ENCODE measurements at places on chromosomes 16 and 17.

DNA sequence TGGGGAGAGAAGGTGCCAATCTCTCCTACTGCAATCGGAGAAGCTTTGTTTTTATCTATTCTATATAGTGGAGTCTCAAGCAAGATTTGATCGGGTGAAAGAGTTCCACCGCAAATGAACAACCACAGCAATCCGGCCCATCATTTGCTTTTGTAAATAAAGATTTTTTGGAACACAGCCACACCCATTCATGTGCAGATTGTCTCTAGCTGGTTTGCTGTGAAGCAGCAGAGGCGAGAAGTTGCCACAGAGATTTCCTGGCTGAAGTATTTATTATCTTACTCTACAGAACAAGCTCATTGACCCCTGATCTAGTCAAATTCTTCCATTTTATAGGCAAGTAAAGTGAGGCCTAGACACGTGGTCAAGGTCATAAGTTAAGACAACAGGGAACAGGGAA lies 195.5 kb upstream of the TNRC6C start:
- DNase-seq: no peak

DNA sequence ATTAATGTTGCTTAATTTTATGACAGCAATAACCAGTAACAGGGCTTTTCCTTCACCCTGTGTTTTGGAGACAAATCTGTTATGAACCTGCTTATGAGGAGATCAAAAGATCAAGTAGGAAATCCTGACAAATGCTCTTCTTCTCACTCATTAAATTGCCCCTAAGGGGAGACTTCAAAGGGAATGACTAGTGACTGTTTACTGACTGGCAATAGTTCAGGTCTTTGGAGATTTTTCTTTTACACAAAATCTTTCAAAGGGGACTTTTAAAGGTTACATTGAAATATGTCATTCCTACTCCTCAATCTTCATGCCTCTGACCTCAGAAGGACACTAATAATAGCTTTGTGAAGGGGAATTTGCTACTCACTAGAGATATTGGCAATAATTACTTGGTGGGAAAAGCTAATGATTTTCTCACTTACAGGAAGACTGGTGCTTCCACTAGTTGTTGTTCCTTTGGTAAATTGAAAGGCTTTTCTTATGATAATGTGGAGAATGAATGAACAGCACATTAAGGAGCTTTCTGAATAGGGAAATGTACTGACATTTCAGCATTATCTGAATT lies 292.9 kb upstream of the CA10 start:
- no peak for DNase-seq

DNA sequence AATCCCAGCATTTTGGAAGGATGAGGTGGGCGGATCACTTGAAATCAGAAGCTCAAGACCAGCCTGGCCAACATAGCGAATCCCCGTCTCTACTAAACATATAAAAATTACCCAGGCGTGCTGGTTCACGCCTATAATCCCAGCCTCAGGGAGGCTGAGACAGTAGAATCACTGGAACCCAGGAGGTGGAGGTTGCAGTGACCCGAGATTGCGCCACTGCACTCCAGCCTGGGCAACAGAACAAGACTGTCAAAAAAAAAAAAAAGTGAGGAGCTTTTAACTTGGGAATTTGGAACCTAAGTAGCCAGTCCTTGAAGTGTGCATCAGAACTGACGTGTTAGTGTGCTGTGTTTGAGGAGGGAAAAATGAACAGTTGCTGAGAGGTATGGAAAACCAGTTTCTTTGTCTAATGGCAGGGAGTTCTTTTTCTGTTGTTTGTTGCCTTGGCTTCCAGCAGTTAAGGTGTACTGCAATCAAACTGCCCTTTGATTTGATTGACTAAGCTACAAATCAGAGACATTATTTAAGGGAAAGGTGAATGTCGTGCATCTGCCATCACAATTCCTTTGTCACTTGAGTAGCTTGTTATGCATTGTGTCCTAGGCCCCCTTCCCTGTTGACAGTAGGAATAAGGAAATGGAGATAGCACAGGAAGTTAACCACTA lies 8.6 kb upstream of the DUSP14 start:
- DNase-seq: no peak

DNA sequence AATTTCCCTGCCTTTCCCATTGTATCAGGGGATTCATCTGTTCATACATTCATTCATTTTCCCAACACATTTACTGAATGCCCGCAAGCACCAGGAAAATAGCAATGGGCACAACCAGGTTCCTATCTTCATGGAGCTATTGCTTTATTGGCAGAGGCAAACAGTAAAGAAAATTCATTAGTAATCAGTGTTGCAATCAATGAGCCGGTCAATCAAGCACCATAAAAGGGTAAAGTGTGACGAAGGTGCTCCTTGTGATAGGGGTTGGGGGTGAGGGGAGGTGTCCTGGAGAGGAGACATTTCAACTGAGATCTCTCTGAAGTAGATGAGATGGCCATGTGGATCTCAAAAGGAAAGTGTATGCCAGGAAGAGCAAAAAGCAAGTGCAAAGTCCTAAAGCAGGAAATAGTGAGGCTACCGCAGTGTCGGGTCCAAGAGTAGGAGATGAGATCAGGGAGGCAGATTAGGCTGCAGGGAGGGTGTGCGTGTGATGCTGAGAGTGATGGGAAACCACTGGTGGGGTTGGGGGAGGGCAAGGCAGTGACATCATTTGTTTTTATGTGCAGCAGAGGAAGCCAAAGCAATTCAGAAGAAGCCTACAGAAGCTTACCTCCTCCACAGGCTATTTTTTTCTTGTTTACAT lies 28.4 kb downstream of the CDH13 start:
- DNase-seq: no peak

DNA sequence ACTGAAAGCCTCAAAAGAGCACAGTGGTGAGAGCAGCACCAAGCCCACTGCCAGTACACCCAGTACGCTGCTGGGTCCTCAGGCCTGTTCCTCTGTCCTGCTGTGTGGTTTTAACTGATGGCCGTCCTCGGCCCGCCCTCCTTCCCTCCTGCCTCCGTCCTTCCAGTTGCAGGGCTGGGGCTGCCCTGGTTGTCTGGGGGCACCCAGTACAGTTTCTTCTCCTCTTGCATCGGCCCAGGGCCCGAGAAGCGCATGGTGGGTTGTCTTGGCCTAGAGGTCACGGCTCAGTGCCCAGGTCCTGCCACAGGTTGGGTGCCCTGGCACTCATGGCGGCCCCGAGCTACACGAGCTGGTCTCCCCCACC lies 70.8 kb upstream of the KCTD5 start:
- no peak for DNase-seq

DNA sequence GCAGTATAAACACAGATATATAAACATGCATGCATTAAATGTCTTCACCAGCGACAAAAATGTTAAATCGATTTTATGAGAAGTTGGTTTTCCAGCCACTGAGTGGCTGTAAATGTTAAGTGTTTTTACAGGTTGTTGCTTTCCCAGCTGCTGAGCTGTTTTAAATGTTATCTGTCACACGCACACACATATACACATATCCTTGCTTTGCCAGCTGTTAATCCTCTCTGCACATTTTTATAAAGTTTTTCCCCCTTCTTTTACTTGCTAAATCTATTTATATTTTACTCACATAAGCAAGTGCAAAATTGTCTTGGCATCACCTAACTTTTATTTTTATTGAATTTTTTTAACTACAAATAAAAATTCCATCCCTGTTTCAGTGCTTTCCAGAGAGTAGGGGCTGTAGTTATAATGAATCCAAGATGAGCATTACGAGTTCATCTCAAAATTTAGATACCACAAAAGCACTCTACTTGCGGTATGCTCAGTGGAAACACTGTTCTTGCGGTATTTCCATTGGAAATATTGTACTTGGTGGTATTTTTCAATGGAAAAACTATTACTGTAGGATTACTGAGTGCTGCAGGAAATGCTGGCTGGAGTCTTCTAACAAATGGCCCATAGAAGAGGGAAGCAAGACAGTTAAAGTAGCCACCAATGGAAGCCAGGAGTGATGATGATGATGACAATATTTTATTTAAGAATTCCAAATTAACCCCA lies 124.9 kb upstream of the KCNJ16 start:
- DNase-seq: no peak

DNA sequence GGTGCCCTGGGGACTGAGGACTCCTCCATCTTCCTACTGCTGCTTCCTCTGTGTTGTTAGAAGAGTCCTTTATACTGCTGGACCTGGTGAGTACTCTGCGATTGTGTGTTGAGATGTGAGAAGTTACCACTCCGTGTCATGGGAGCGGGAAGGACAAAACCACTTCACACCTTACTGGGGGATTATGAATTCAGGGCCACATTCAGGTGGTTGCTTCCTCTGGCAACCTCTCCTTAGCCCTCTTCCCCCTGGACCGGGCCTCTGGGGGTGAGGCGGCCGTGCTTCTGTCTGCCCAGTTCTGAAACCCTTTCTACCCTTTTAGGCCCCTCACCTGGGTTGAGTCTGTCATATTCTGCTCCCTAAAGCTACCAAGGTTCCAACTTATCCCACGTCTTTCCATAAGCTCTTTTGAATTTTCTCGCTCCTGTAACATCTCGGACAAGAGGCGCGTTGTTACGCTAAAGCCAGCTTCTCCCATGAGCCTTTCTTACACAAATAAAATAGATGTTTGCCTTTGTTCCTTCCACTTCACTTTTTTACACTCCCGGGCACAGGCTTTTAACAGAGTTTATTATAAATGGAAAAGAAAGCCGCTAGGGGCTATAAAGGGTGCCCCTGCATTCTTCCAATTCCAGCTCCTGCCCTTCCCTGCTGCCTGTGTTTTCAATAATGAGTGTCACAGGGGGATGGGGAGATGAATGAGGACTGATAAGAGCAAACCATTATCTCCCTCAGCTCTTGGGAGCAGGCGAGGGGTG lies 20.7 kb upstream of the CDH13 start:
- no peak for DNase-seq

- no peak for DNase-seq
These were observed 356.7 kb downstream of the SOX9 start for GRCh38 chr17:72477491-72477890.

- no peak for DNase-seq
These were observed 31.6 kb downstream of the PHKB start for GRCh38 chr16:47492428-47493377.

DNA sequence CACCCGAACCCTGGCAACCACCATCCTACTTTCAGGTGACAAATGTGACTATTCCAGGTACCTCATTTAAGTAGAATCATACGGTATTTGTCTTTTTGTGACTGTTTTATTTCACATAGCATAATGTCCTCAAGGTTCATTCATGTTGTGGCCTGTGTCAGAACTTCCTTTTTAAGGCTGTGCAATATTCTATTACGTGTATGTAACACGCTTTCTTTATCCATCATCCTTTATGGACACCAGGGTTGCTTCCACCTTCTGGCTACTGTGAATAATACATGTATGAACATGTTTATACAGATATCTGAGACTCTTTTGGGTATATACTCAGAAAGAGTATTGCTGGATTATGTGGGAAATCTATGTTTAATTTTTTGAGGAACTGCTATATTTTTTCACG lies 28.7 kb upstream of the RSL1D1 start:
- no peak for DNase-seq

DNA sequence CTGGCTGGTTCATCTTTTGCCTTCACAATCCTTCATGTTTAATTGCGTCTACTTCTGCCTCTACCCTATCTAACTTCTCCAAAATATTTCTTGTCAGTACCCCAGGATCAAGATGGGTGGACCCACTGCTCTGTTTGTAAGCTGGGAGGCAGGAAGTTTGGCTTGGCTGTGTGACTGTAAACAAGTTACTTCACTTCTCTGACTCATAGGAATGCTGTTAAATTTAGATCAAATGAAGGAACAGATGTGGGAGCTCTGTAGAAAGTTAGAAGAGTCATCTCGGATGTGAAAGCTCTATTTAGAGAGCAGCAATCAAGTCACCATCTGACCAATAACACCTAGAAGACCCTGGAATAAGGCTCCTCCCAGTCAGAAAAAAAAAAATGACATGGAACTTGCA lies 55.2 kb upstream of the MRTFB start:
- no peak for DNase-seq

- DNase-seq: no peak
These were observed 9.4 kb downstream of the RAB40B start for GRCh38 chr17:82689077-82689476.

GRCh38 chr17:3043737-3044365 lies 19.6 kb downstream of the OR1D5 start:
- DNase-seq: no peak

DNA sequence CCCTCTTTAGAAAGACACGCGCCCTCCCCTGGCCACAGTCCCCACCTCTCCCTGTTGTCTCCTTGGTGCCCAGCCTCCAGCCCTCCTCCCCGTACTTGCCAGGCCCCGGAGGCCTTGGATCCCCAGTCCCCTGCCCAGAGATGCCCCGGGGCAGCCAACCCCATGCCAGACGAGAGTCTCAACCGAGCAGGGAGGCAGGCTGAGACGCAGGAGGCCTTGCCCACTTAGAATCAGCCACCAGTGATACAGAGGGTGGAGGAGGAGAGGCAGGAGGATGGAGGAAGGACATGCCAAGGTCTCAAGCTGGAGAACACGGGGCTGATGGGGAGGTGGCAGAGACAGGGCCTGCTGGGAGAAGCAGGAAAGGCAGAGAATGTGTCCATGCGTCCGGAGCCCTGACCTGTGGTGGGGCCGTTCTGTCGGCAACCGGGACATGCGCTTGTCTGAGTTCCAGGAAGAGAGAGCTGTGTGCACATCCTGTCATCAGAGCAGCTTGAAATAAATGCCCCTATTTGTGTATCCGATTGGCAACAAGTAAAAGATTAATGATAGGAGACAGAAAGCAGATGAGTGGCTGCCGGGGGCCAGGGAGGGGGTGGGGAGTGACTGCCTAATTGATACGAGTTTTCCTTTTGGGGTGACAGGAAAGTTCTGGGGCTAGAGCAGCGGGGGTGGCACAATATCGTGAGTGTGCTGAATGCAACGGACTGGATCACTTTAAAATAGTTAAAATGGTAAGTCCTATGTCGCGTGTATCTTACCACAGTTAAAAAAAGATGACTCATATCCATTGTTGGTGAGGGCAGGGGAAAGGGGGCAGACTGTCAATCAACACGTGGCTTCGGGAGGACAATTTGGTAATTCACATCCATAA lies 44.7 kb upstream of the MEAK7 start:
- no peak for DNase-seq

- DNase-seq: no peak
These were observed 300.2 kb upstream of the IRX5 start for GRCh38 chr16:54630284-54630967.

- DNase-seq: peak; percentile 83
These were observed 1.4 kb downstream of the TFAP4 start for GRCh38 chr16:4271176-4272113.

GRCh38 chr17:64491994-64492393 lies 4.9 kb downstream of the POLG2 start:
- DNase-seq: no peak

DNA sequence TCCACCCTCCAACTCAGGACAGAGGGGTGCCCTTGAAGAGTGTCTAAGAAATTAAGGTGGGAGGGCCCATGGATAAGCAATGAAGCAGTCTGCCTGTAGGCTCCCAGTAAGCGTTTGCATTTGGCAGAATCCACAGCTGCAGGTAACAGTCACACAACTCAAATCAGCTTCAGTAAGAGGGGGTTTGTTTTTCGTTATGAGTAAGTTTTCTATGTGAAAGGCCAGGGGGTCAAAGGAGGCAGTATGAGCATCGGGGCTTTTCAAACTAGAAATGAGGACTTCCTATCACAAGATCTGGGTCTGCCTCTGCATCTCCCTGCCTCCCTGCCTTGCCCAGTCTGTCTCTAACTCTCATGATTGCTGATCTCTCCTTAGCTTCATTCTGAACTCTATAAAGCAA lies 128.1 kb upstream of the CCL2 start:
- DNase-seq: no peak

GRCh38 chr16:74296104-74296431 lies 546 bp upstream of the PSMD7 start:
- DNase-seq: no peak

- no peak for DNase-seq
These were observed 330.8 kb upstream of the WSB1 start for GRCh38 chr17:26963163-26963503.

GRCh38 chr17:49972486-49973270 lies 3.7 kb downstream of the DLX4 start:
- no peak for DNase-seq

- DNase-seq: no peak
These were observed 17.6 kb downstream of the CDK5R1 start for GRCh38 chr17:32504166-32504990.
